ENCODE measurements at places on chromosomes 4 and X.
A peak's percentile ranks its signal among the peaks of the same experiment; 100 is the strongest.

- no peak overlapping the region for H3K4me3 ChIP-seq
- no peaks in the 10 kb centered on the region for H3K27me3 ChIP-seq
- no peak for DNase-seq
- no peak overlapping the region for H3K27ac ChIP-seq
Observed at GRCh38 chr4:151922811-151923210, 162.0 kb upstream of the GATB start.

- DNase-seq = peak; percentile 45
- H3K27ac ChIP-seq = no peak overlapping the region
- H3K4me1 ChIP-seq = no peaks in the 10 kb centered on the region
- H3K27me3 ChIP-seq = no peaks in the 10 kb centered on the region
- no peaks in the 10 kb centered on the region for H3K36me3 ChIP-seq
Observed at GRCh38 chrX:105701310-105702052, 120.9 kb upstream of the NRK start.

- peak; percentile 20 for DNase-seq
- no peaks in the 10 kb centered on the region for H3K27me3 ChIP-seq
- H3K4me1 ChIP-seq = peaks cover 3% of the 10 kb centered on the region
- H3K4me3 ChIP-seq = no peak overlapping the region
- H3K36me3 ChIP-seq = no peaks in the 10 kb centered on the region
Observed at GRCh38 chr4:55604996-55605395, 13.0 kb upstream of the PDCL2 start.

DNA sequence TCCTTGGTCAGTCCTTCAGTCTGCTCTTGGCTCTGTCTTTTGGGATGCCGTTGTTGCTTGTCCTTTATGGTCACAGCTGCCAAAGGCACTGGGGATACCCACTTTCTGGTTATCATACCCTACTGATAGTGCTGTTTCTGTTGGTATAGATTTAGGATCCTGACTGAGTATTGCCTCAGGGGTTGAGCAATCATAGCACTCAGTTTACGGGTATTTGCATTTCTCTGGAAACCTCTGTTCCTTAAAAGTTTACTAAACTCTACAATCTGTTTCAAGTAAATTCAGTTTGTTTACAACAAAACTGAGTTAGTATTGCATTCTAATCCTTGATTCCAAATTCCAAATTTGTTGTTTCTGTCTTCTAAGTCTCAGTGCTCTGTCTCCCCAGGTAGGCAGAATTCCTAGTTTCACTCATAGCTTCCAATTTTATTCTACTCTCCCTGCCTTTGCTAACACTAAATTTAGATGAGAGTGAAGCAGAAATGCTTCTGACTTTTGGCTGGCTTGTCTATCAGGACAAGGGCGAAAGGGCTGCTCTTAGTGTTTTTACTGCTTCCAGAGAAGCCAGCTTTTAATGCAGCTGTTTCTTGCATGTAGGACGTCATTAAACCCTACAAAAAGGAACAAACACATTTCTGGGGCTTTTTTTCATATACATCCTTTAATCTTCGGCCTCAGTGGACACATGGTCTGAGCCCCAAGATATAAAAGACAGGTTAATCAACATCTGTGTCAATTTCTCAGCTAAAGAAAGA lies 17.2 kb upstream of the TET2 start:
- no peak overlapping the region for H3K4me3 ChIP-seq
- no peak overlapping the region for H3K27ac ChIP-seq
- no peaks in the 10 kb centered on the region for H3K27me3 ChIP-seq

- H3K4me3 ChIP-seq = no peak overlapping the region
- no peak overlapping the region for H3K27ac ChIP-seq
- no peaks in the 10 kb centered on the region for H3K36me3 ChIP-seq
- no peaks in the 10 kb centered on the region for H3K4me1 ChIP-seq
Observed at GRCh38 chrX:51643377-51643776, 24.7 kb upstream of the CENPVL3 start.

- no peak overlapping the region for H3K27ac ChIP-seq
- no peaks in the 10 kb centered on the region for H3K36me3 ChIP-seq
- no peaks in the 10 kb centered on the region for H3K4me1 ChIP-seq
- H3K27me3 ChIP-seq = no peaks in the 10 kb centered on the region
Observed at GRCh38 chrX:121064579-121064978, 17.2 kb downstream of the GLUD2 start.

GRCh38 chr4:31234494-31234893 lies 514.3 kb downstream of the PCDH7 start:
- H3K27me3 ChIP-seq = no peaks in the 10 kb centered on the region
- no peak overlapping the region for H3K27ac ChIP-seq
- H3K4me3 ChIP-seq = no peak overlapping the region
- H3K4me1 ChIP-seq = no peaks in the 10 kb centered on the region
- no peaks in the 10 kb centered on the region for H3K36me3 ChIP-seq
- DNase-seq = no peak

All from muscle of leg (tissue), 16 donors.